ENCODE measurements at places on chromosomes 12 and 14.

DNA sequence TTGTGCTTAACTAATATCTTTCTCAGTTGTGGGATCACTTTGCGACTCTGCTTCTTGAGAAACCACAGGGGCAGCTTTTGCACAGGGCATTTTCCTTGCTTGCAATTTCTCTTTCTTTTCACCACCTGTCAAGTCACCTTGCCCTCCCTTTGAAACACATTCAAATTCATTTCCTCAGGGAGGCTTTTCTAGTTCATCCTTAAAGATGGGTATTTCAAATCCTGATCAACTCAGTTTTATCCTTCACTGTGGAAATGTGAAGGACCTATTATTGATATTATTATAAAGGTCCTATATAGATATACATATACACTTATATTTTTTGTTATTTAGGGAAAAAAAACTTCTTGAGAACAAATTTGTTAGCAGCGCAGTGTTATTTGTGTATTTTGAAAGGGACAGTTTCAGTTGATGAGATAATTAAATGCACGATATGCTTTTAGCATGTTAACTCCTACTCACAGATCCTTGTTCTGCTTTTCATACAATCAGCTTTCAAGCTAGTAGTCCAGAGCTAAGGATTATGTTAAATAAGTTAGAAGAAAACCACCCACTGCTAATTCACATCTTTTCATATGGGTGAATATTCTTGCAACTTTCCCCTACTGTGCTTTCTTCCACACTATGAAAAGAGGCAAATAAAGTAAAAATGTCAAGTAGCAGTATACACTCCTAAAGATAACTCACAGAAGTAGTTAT lies 501.4 kb upstream of the RGS6 start:
- no peak for DNase-seq

DNA sequence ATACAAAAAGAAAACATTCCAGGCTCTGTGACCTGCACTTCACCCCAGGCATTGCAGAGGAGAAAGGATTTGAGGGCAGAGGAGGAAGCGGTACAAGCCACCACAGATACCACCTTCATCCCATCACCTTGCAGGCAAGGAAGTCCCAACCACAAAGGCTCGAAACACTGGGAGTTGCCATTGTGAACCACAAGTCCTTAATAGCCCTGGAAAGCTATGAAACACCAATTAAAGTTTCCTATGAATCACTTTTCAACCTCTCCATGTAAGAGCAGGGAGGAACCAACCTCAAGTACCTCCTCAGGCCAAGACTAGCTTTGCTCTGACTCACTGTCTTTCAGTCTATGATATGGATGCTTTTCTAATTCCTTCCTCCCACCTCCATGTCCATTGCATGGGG lies 27.0 kb downstream of the MAP3K9 start:
- DNase-seq: peak; percentile 97

DNA sequence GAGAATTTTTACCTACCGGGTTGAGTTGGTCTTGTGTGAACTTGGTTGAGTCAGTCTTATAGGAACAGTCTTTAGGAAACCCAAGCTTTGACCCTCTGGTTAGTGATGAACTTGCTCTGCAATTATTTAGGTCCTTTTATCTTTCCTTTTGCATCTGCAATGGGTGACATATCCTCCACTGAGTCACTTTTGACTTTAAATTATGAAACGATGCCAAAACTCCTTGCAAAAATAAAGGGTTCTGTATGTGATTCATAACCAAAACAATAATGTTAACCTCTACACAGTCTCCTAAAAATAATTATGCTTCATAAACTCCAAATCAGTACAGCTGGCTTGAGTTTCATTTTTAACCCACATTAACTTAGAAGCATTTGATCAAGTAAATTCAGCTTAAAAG lies 979.4 kb downstream of the GALC start:
- no peak for DNase-seq

- no peak for DNase-seq
Observed at GRCh38 chr12:50282721-50283228, 545 bp downstream of the LIMA1 start.

DNA sequence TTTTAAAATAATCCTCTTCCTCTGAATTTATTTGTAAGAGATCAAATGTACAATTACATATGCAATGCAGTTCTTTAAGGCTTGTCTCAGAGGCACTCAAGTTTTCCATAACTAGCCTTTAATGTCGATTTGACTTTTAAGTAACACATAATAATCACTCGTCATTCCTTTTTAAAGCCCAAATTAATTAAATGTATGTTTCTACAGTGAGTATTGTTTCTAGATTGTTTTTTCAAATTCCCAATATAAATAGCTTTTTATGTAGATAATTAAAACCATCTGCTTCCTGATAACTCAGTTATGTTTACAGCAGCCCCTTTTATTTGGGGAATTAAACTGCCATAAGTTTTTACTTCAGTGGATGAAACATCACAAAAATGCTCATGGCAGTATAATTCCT lies 185.1 kb downstream of the ETNK1 start:
- DNase-seq: no peak

GRCh38 chr12:98533723-98534251 lies 18.4 kb downstream of the TMPO start:
- no peak for DNase-seq

GRCh38 chr14:49930720-49931119 lies 37.8 kb downstream of the ARF6 start:
- no peak for DNase-seq

- DNase-seq: peak; percentile 38
Observed at GRCh38 chr12:48988030-48988649, 10.0 kb downstream of the WNT1 start.

- no peak for DNase-seq
Observed at GRCh38 chr12:131950182-131950913, 606 bp downstream of the EP400 start.

- peak; percentile 66 for DNase-seq
Observed at GRCh38 chr14:100609941-100610391, 22.7 kb upstream of the BEGAIN start.

DNA sequence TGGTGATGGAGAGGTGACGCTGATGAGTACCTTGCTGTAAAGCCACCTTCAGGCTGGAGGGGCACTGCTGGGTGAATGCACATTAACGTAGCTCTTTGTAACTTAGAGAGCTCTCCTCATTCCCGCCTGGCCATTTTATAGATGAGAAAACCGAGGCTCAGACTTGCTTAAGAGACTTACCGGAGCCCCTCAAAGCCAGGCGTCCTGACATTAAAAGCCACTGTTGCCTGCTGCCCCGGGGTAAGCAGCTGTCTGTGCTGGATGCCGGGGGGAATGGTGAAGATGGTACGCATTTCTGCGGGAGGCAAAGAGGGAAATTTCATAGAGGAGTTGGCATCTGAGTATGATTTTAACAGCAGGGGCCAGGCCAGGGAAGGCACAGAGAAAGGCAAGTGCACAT lies 49.6 kb upstream of the VRK1 start:
- no peak for DNase-seq

DNA sequence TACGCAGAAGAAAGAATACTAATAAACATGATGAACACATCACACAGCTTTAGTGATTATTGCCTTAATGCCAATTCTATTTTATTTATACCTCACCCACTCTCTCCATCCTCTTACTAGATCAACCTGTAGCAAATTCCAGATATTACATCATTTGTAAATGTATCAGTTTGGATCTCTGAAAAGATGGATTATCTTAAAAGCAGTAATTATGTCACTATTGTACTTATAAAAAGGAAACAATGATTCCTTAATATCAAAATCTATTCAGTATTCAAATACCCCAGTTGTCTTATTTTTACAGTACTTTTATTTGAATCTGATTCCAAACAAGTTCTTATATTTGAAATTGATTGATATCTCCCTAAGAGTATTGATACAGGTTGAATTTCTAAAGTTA lies 892.8 kb upstream of the MDGA2 start:
- DNase-seq: no peak

- DNase-seq: no peak
Observed at GRCh38 chr12:131789638-131790037, 38.6 kb upstream of the MMP17 start.

- no peak for DNase-seq
Observed at GRCh38 chr14:27605282-27605681, 1007.4 kb upstream of the NOVA1 start.

DNA sequence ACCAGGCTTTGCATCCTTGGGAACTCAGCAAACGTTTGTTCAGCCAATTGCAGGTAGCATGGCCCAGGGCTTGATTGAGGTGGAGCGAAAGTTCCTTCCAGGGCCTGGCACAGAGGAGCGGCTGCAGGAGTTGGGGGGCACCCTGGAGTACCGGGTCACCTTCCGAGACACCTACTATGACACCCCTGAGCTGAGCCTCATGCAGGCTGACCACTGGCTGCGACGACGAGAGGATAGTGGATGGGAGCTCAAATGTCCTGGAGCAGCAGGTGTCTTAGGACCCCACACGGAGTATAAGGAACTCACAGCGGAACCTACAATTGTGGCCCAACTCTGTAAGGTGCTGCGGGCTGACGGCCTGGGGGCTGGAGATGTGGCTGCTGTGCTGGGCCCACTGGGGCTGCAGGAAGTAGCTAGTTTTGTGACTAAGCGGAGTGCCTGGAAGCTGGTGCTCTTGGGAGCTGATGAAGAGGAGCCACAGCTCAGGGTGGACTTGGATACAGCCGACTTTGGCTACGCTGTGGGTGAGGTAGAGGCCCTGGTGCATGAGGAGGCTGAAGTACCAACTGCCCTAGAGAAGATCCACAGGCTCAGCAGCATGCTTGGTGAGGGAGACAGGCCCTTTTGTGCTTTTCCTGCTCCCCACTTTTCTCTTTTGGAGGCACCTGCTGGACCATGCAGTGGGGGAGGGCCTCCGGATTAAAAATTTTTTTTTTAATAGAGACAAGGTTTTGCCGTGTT lies 799 bp downstream of the THTPA start:
- no peak for DNase-seq

DNA sequence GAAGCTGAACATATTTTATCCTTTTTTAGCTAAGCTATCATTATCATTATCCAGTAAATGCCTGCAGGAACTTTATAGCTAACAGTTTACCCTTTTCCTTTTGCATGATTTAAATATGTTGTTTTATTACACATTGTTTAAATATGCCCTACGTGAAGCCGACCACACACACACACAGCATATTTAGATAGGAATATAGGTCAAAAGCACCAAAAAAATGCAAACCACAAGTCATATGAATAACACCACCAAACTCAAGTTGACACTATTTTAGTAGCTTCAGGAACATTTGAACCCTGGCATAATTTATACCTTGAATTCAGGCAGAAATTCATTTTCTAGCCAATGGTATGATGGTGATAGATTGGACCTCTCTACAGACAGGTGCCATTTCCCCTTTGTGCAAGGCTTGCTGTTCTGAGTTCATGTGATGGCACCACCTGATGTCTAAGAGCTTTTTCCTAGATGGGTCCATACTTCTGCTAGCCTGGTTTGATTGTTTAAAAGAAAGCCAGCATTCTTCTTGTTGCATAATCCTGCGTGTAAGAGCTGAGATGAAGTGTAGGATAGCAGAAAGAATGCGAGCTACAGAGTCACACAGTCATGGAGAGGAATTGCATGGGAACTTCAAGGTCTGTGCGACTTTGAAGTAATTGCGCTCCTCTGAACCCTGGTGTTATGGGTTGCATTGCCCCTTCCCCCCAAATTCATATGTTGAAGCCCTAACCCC lies 454.8 kb upstream of the SOX5 start:
- no peak for DNase-seq

DNA sequence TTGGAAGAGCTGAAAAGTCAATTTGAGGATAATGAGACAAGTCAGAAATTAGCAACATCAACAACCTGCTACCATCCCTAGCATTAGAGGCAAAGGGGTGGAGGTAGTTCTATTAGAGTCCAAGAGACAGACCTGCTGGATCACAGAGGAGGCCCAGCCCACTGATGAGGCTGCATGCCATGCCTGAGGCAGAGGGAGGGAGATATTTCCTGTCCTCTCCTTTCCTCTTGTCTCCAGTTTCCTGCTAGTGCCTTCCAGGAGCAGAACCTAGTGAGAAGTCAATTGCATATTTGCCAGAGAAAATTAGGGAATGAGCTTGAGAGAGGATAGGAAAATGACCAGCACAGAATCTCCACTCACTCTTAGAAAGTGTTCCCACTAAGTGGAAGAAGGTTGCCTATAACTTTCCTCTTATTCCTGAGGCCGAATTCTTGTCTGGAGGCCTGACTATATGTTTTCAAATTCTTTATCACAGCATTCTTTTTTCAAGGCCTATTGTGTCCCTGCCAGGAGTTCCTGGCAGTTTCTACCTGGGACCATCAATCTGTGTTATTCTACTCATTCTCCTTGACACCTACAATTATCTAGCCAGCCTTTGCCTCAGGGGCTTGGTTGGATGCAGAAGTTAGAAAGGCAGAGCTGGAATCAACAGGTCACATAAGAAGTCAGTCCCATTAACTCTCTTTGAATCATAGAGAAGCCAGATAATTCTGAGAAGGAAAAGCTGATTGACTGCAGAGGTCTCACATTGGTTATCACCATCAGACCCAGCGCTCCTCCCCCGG lies 121.9 kb downstream of the EMP1 start:
- DNase-seq: no peak

DNA sequence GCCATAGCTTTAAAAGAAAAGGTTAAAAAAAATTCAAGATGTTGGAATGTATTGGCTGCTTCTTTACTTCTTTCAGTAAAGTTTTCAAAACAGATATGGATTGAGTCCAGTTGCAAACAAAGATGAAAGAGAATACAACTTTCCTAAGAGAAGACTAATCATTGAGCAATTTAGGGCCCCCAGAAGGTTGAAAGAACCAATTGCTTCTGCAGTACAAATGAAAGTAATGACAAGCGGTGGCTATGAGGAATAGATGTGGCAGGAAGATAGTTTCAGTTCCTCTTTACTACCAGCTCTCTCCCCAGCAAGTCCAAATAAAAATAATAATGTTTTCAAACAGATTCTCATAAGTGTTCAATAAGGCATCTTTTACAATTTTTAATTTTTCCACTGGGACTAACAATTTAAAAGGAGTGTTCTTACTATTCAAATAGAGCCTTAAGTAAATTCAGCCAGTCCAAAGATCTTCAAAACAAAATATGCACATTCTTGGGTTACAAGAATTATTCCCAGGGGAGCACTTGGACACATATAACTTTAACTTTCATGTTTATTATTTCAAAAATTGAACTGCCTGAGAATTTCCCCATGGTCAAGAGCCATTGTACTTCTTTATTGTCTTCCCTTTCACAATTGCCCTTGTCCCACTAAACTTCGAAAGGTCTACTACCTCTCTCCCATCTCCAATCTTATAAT lies 62.3 kb upstream of the PPP1R12A start:
- DNase-seq: no peak

DNA sequence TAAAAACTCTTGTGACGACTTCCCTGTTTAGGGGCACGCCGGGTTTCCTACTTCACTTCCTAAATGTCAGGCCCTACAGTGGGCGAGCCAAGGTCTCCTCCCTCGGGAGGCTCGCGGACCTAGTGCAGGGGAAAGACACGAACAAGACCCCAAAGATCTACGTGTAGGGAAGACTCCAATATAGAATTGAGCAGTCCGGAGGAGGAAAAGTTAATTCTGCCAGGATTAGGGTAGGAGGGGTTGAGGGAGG lies 564 bp downstream of the ATXN3 start:
- no peak for DNase-seq

- no peak for DNase-seq
Observed at GRCh38 chr14:57560681-57561080, 67.0 kb upstream of the CCDC198 start.

All from RWPE2 (cell line).